NB4 (cell line): ENCODE measurements at places on chromosomes 5 and 9.

GRCh38 chr9:86298873-86299272, 16.5 kb upstream of the ISCA1 start:
- no peak for DNase-seq

- peak; percentile 87 for DNase-seq
Measured at GRCh38 chr5:61275841-61276240, 56.2 kb upstream of the ZSWIM6 start.

GRCh38 chr9:125551781-125552180, 155.2 kb downstream of the MAPKAP1 start:
- no peak for DNase-seq

DNA sequence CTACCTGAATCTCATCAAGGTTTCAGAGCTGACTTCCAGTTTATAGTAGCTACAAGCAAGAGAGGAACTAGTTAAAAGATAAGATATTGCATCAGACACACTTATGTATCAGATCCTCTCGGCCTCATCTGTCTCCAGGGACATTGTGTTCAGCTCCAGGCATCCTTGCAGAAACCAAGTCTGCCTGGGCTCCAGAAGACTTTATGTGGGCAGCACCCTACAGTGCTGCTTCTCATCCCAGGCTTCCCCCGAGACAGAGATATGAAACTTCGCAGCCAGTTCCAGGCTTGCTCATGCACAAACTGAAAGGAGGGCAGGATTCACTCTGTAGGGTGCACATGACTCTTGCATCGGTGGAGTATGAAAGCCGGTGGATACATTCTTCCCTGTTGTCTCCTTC, 33.9 kb upstream of the FOXB2 start:
- DNase-seq: peak; percentile 91

GRCh38 chr5:110738503-110738811, 350 bp upstream of the SLC25A46 start:
- DNase-seq: no peak

- DNase-seq: no peak
Measured at GRCh38 chr5:149903404-149903803, 41.2 kb downstream of the PDE6A start.

DNA sequence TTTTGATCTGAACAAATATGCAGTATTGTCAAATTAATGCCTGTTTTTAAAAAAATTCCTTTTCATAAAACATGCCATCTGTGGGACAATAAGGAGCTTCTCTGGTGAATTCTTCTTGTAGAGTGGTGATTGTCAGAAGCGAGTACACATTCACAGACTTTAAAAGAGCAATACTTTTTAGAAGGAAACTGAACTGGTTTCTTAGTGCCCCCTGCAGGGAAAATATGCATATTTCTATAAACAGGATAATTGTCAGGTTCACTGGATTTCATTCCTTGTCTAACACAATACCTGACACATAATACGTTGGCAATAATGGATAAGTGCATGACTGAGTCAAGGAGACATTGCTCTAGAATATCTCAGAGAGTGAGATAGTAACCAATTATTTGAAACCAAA, 133.7 kb downstream of the KIF4B start:
- DNase-seq: peak; percentile 18

- no peak for DNase-seq
Measured at GRCh38 chr9:132141344-132141947, 20.4 kb upstream of the NTNG2 start.

DNA sequence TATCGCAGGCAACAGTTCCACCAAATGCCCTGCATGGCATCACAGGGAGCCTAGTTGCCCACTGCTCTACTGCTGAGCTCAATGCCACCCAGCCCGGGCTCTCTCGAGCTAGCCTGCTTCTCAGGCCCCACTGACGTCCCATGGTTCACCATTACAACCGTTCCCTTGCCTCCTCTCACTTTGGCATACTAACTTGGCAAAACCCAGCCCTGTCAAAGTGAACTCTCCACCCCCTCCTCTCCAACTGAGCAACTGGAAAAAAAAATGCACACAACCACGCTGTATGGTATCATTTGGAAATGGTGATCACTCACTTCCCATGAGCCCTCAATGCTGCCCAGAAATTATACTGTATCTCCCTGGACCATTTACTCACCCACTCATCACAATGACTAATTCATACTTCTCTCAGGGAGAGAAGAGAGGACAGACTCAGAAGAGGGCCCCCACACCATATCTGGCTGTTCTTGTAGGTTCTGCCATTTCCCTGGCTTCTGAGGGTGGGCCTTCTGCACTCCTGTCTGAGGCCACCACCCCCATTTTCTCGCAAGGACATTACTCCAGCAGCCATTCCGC, 51.4 kb upstream of the RARS1 start:
- no peak for DNase-seq

- no peak for DNase-seq
Measured at GRCh38 chr5:34011536-34011935, 3.7 kb upstream of the AMACR start.

GRCh38 chr9:120758544-120758943, 34.7 kb downstream of the FBXW2 start:
- DNase-seq: no peak

DNA sequence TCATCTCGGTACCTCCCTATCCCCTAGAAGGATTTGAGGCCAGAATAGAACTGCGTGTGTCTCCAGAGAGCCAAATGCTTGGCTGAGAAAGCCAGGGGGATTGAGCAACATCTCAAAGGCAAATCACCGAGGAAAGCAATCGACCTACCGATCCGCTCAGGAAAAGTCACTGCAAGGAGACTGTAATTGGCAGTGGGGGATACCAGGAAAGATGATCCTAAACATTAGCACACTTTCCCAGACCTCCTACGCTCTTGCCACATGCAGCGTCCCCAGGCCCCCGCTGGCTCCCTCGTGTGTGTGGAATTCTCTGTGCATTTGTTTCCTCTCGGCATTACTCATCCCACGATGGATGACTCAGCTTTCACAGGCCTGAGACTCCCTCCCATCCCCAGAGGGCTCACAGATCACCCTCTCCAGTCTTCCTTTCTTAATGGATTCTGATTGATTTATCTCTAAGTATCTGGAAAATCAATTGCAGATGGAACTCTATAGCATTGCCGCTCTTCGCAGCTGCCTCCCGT, 82.2 kb upstream of the ICE1 start:
- DNase-seq: peak; percentile 72

DNA sequence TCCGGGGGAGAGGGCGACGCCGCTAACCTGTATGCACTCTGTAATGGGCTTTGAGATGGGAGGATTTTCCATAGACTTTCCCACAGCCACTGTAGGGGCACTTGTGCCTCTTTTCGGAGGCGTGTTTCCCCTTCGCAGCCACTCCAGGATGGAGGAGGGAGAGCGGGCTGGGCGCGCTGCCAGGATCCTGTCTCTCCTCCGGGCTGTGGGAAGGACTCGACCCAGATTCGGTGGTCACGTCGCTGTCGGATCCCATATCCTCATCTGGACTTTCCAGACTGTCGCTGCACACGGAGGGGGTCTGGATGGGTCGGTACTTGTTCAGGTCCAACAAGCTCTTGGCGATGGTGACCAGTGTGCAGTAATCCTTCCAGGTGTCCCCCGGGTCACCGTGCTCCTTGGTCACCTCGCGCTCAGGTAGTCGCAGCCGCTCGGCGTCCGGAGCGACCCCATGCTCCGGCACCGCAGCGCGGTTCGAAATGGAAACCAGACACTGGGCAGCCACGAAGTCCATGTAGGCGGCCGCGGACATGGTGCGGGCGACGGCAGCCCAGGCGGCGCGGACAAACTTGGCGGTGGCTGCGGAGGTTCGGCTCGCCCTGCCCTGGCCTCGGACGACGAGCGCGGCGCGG, 1.5 kb downstream of the KLF9 start:
- DNase-seq: peak; percentile 34

DNA sequence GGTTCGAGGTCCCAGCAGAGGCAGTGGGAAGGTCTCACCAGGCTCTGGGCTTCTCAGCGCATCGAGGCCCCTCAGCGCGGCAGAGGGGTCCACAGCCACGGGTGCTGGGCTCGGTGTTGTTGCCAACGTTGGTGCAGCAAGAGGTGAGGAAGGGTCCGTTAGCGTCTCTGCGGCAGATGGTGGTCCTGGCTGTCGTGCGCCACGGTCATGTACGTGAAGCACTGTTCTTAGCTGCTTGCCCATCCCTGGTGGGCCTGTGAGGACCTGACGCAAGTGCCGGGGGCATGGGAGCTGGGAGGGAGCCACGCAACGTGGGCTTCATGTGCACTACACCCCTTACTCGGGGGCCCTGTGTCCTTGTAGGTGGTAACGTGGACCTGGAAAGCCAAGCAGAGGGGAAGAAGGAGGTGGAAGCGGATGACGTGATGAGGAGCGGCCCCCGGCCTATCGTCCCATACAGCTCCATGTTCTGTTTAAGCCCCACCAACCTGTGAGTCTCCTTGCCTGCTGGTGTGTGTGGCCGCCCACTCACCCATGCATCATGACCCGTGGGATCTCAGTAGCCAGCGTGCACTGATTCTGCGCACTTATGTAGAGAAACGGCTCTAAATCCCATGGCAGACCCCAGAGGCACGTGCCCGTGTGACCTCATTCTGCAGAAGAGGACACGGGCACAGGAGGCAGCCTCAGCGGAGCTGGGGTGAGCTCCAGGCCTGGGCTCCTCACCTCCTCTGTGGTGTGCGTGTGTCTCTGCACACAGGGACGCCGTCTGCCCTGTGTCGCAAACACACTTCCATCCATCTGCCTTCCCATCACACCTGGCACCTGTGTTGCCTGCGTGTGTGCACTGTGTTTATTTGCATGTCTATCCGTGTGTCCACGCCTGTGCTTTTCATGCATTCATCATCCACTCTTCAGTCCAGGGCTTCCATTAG, 166.1 kb downstream of the CACNA1B start:
- DNase-seq: no peak

- peak; percentile 34 for DNase-seq
Measured at GRCh38 chr5:34959323-34959722, 30.0 kb downstream of the DNAJC21 start.
